Posterior vena cava (tissue), 2 donors: ENCODE measurements at places on chromosomes 11 and 22.

DNA sequence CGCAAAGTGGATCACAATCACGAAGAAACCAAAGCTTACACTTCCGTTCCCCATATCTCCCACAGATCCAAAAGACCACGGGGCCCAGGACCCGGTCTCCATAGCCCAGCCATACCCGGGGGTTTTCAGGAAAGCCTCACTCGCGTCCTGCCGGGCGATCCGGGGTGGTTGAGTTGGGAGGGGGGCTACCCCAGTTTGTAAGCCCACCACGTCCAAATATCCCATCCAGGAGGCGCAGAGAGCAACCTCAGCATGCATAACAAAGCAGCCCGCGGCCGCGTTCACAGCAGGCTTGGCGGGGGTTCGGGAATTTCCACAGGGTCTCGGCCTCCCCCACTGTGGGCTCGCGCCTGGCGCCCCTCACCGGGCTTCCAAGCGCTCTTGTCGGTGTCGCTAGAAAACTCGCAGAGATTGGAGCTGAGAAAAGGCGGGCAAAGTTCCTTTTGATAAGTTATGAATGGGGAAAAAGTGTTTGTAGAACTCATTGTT is 9.5 kb downstream of the SDF2L1 start:
- DNase-seq = no peak

- no peak for DNase-seq
These were observed 1032.8 kb upstream of the RAG2 start for GRCh38 chr11:37630866-37631265.

GRCh38 chr11:84398017-84398626 is 1112.0 kb upstream of the CCDC90B start:
- DNase-seq = no peak

DNA sequence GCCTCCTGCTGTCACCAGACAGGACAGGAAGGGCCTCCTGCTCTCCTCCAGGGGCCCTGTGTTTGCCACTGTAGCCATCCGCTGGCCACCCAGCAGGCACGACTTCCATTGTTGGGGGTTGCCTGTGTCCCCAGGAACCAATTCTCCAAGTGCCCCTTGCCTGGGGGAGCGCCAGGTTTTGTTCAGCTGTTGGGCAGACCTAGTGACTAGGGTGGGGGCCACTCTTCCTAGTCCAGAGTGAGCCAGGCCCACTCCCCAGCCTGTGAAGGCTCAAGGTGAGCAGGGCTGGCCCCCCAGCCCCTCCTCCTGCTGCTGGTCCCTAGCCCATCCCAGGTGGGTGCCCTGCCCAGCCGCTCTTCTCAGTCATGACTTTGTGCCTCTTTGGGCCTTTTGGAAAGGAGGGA is 30.9 kb downstream of the OSBPL5 start:
- peak; percentile 77 for DNase-seq

DNA sequence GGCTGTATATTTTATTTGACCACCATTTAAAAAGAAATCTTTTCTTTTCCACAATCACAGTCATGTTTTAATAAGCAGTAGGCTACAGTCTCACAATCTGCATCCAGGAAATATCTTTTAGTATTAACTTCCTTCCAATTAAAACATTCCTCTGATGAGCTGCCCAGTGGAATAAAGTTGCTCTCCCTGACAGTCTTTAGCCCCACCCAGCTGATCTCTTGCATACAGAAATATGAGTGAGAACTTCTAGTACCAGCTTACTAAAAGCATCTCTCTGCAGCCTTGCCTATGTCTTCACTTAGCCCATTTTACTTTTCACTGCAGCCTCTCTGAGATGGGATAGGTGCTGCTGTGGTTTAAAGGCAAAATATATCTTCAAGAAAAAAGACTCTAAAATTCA is 143.4 kb upstream of the ANO3 start:
- no peak for DNase-seq

DNA sequence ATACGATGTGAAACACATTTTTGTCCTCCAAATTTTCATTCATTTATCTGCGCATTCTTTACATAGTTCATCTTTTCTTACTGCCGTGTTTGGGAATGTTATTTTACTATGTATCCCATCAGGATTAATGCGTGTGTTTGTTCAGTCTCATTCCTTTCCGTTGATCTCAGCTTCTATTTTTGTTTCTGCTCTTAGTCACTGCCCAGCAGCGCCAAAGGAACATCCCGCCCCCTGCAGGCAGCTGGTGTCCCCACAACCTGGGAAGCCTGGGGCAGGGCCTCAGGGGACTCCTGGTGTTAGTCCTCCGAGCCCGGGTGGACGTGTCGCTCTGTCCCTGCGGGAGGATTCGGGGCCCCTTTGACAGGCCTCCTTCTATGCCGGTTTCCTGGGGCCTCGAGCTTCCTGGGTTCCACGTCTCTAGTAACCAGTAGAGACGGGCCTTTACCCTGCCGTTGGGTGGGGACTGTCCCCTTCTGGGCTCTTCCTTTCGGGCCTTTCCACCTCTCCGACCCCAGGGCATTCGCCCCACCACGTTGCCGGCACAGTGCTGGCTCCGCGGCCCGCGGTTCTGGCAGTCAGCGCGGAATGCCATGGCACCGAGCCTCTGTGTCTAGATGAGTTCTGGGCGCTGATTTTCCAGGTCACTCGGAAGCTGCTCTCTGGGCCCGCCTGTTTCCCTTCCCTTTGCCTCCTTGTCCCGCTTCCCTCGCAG is 39.8 kb downstream of the WEE1 start:
- DNase-seq = peak; percentile 98

GRCh38 chr22:20316217-20316843 is 3.5 kb downstream of the DGCR6L start:
- peak; percentile 71 for DNase-seq

DNA sequence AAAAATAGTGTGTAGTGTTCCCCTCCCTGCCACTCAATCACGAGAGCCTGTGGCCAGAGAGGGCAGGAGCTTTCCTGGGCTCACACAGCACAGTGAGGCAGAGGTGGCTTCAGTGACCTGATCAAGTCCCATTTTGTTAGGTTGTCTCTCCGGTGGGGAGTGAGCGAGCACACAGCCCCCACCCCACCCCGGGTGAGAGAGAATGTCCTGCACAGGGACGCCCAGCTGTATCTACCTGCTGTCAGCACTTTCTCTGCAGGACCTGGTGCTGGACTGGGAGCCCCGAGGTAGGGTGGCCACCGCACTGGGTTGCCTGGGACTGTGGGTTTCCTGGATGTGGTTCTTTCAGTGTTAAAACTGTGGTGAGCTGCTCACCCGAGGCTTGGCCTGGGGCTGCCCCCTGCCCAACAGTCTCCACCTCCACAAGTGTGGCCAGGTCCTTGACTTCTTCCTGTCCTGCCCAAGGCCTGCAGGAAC is 6.1 kb downstream of the CAPN5 start:
- DNase-seq = no peak

GRCh38 chr11:35398881-35399280 is 20.5 kb downstream of the SLC1A2 start:
- no peak for DNase-seq

GRCh38 chr22:46173152-46173551 is 22.8 kb downstream of the PPARA start:
- no peak for DNase-seq

- peak; percentile 77 for DNase-seq
These were observed 2.9 kb downstream of the PIK3IP1 start for GRCh38 chr22:31289344-31289743.

DNA sequence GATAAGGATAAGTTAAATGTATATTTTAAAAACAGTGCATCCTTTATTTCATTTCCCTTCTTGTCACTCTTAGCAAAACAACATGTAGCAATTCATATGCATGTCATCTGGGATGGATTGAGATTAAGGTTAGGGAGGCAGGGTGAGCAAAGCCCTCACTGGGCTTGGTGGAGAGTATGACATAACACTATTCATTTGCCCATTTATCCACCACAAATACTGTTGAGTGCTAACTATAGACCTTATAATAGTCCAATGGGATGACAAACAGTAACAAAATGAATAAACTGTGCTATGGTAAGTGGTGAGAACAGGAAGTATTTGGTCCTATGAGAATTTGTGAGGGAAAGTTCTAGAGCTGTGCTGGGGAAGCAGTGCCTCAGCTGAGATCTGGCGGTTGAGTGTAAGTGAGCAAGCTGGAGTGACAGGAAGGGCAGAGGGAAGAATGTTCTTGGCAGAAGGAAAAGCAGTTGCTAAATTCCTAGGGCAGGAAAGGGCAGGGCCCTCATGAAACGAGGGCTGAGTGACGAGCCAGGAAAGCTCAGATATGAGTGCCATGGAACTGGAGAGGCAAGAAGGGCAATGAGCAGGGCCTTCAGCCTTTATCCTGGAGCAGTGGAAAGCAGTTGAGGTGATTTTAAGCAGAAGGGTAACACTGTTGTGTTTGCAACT is 6.7 kb downstream of the HSD17B12 start:
- peak; percentile 82 for DNase-seq

DNA sequence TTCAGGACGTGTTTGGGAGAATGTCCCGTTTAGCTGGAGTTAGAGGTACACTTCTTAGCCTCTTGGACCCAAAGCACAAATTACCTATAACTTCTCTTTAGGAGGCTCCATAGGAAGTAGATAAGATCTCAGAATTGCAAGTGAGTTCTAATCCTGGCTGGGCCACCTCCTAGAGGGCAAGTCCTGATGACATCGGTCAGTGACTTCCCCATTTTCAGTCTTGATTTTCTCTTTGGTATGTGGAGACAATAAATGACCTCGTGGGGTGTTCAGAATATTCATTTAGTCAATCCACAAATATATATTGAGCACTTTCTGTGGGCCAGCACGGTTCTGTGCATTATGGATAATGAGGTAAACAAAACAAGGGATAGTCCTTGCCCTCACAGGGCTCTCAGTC is 208.6 kb downstream of the CWF19L2 start:
- no peak for DNase-seq

GRCh38 chr11:121688055-121688491 is 235.3 kb upstream of the SORL1-AS1 start:
- no peak for DNase-seq

DNA sequence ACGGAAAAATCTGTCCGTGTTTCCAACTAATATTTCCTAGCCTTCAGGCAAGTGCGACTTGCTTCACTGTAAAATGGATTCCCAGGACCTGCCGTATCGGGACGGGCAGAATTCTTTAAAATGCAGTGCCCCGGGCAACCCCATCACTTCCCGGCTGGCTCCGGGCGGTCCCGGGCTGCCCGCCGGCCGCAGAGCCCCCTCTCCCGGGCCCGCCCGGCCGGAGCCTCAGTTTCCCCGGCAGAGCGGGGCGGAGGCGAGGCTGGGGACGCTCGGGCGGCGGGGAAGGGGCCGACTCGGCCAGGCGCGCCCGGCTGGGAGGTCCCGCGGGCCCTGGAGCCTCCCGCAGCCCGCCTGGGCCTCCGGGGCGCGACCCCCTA is 84.2 kb upstream of the WNT7B start:
- no peak for DNase-seq

- DNase-seq = no peak
These were observed 24.1 kb upstream of the CCDC188 start for GRCh38 chr22:20174785-20175596.

- no peak for DNase-seq
These were observed 112.1 kb upstream of the ANO1 start for GRCh38 chr11:69965821-69966582.

DNA sequence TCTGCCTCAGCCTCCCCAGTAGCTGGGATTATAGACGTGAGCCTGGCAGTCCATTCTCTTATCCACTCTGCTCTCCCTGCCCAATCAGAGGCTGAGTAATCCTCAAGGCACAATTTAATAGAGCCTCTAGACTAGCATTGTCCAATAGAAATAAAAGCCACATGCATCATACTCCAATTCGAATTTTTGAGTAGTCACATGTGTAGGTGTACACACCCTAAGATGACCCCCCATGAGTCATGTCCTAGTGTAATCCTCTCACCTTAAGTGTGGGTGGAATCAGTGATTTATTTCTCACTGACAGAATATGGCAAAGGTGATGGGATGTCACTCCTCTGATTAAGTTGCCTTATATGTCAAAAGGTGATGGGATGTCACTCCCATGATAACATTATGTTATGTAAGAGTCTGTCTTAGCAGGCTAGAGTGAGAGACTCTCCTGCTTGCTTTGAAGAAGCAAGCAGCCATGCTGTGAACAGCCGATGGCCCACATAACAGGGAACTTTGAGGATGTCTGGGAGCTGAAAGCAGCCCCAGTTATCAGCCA is 61.3 kb downstream of the MN1 start:
- no peak for DNase-seq

GRCh38 chr11:119103793-119104192 is 2.1 kb upstream of the DPAGT1 start:
- DNase-seq = no peak

GRCh38 chr11:6596239-6596877 is 7.1 kb downstream of the RRP8 start:
- DNase-seq = no peak
